ENCODE measurements at places on chromosomes 12 and 14.

GRCh38 chr12:47995981-47996401 is 8.3 kb downstream of the COL2A1 start:
- no peak for DNase-seq

- DNase-seq, result no peak
These were observed 12.5 kb downstream of the SYT10 start for GRCh38 chr12:33427071-33427470.

DNA sequence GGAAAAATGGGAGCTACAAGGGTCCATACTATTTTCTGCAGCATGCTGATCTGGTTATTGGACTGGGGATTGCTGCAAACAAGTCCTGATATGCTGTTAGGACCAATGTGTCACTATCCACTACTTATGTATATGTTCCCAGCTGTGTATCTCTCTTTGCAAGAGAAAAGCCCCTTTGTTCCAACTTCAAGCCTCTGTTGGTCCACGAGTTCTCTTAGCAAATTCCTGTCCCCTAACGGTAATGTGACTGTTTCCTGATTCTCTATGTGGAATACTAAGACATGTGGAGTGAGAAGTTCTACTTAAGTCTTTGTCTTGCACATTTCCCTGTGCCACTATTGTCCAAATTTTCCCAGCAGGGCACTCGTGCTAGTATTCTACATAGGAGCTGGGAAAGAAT is 557.7 kb downstream of the FSCB start:
- no peak for DNase-seq

GRCh38 chr14:64801800-64802199 is 77.9 kb downstream of the SPTB start:
- DNase-seq, result no peak

DNA sequence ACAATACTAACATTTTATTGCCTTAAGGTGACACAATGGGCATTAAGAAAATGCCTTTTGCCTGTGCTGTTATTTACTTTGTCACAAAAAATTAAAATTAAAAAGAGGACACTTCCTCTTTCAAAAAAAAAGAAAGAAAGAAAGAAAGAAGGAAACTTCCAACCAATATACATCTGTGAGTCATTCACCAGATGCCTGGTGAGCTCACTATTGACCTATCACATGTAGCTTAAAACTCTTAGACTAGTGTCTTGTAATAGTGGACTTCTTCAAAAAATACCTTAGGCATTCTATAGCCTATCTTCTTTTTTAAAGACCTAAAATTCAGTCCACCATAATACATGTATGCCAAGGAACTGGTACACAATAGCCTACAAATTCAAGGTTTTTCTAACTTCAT is 4.9 kb upstream of the SOX5 start:
- DNase-seq, result no peak

GRCh38 chr12:70180130-70180529 is 63.1 kb upstream of the CNOT2 start:
- no peak for DNase-seq

DNA sequence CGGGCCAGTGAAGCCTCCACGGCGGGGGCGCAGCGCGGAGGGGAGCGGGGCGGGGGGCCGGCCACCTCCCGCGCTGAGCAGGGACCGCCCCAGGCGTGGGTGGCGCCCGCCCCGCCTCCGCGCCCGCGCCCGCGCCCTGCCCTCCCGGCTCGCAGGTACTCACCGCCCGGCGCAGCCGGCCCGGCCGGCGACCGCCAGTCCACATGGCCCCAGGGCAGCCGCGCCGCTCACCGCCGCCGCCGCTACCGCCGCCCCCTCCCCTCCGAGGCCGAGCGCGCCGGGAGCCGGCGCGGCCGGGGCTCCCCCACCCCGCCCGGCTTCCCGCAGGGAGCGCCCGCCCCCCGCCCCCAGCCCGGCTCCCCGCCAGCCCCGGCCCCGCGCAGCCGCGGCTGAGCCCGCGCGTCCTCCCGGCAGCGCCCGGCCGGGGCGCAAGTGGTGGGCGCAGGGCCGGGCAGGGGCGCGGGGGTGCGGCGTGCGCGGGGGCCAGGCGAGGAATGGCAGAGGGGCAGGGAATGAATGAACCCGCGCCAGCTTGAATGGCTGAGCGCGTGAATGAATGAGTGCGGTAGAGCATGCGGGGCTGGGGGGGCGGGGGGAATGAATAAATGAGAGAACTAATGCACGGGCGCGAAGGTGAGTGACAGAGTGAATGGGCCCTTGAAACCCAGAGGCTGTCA is at the start of gene BEGAIN:
Gene BEGAIN (minus strand): TSS at position 332 of the 677 bp plus-strand sequence. CDS start 127 bp downstream, at position 205.
- DNase-seq, result no peak

DNA sequence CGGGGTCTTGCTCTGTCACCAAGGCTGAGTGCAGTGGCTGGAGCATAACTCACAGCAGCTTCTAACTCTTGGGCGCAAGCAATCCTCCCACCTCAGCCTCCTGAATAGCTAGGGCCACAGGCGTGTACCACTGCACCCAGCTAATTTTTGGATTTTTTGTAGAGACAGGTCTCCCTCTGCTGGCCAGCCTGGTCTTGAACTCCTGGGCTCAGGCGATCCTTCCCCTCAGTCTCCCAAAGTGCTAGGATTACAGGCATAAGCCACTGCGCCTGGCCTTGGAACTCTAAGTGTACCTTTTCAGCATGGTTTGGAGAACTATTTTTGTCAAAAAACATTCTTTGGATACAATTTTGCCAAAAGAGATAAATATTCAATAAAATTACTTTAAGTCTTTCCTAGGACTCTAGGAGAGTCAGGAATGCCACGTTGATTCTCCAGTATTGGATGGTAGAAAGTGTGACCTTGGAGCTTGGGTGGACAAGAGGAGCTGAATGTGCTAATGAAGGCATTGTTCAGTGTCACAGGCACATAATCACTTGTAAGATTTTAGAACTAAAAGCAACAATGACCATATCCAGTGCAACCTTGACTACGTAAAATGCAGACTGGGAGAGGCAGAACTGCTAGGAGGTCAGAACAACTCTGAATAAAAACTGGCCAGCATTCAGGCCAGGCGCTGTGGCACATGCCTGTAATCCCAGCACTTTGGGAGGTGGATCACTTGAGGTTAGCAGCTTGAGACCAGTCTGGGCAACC is 2.8 kb downstream of the SRSF9 start:
- peak; percentile 46 for DNase-seq

- DNase-seq, result no peak
These were observed at the start of gene ADAMTS20 for GRCh38 chr12:43551971-43552559. ADAMTS20 (minus strand) TSS chr12:43552203; CDS start chr12:43551921, 282 bp downstream.

DNA sequence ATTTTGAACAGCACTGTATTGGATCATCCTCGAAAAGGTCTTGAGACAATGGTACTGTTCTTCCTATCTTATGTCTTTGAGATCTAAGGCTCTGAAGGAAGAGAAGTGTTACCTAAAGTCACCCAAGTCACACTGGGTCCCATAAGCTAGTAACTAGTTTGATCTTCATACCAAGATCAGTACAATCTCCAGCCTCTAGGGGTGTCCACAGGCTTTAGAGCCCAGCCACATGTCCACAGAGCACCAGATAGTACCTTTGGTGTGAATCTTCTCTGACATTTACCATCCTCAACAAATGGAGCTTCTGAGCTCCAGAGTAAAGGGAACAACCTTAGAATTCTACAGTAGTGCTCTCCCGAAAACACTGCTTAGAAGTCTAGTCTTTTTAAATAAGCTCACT is 78.7 kb downstream of the KSR2 start:
- DNase-seq, result no peak

DNA sequence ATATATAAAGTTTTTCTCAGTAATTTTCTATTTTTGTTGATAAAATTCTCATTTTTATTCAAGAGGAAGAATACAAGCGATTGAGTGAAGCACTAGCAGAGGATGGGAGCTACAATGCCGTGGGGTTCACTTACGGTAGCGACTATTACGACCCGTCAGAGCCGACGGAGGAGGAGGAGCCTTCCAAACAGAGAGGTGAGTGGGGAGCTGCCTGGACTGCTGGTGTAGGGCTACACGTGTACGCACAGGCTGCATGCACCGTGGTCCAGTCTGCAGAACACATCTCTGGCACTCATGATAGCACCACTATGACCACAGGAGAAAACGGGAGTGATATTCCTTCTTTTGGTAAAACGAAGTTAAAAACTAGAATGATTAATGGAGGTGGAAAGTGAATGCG is 3.9 kb downstream of the SFSWAP start:
- no peak for DNase-seq

- no peak for DNase-seq
These were observed 219.6 kb downstream of the PHETA1 start for GRCh38 chr12:111149299-111149698.

DNA sequence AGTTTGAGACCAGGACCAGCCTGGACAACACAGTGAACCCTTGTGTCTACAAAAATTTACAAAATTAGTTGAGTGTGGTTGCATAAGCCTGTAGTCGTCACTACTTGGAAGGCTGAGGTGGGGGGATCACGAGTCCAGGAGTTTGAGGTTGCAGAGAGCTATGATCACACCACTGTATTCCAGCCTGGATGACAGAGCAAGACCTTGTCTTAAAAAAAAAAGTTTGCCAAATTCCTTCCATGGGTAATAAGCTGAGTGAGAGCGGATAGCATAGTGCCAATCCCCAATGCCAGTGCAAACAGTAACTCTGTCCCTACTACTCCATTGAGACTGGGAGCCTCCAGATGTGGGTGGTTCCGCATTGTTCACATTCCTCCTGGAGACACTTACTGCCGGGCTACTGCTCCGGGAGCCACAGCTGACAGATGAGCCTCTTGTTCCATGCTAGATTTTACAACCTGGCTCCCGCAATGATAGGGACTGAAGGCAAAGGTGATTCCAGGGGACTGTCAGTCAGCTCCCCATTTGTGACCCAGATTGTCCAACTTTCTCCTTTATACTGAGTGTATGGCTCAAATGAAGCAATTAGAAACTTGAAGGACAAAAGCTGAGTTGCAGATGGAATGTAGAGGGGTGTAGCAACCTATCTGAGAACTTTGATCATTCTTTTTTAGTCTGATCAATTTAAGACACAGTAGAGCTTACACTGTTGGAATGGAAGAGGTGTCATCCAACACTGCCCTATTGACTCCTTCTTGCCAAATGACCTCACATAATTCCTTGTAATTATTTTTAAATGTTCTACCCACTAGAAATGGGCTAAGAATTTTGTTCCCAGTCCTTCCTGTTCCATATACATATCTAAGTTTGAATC is 13.4 kb upstream of the FRMD6 start:
- DNase-seq, result no peak

DNA sequence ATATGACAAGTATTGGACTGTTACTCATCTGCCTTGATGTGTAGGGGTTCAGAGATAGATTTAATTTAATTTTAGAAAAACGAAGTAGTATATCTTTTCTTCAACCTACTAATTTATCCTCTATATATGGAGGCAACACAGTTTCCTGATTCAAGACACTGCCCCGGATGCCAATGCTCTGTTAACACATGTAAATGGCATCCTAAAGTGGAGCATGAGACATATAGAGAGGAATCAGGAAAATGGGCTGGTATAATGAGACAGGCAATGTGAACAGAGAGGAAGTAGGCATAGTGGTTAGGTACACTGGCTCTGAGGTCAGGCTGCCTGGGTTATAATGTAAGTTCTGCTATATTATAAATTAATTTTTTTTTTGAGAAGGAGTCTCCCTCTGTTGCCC is 85.6 kb downstream of the OTOGL start:
- no peak for DNase-seq

DNA sequence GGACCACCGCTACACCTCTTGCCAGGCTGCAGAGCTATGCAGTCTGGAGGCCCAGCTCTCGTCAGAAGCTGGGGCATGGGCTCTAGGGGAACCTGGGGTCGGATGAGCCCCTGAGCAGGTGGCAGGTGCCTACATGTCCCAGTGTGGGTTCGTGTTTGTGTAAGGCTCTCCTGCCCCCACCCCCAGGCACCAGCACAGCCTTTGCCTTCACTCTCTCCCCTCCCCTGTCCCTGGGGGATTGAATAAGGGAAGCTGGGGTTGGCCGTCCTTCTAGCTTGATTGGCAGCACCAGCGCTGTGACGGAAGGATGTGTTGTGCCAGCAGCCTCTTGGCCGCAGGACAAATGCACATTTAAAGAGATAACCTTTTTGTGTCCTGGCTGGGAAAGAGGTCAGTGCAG is 34.8 kb upstream of the TSPAN9 start:
- DNase-seq, result no peak

GRCh38 chr12:57485695-57486094 is 2.2 kb upstream of the MARS1 start:
- no peak for DNase-seq

Measured in stimulated activated CD4-positive, alpha-beta T cell treated with anti-CD3 and anti-CD28 coated beads, Interleukin-2, amount 100 ng/mL, for 24 hours (primary cell).